Smooth muscle cell of the brain vasculature (primary cell): ENCODE measurements at places on chromosomes 6 and 20.

DNA sequence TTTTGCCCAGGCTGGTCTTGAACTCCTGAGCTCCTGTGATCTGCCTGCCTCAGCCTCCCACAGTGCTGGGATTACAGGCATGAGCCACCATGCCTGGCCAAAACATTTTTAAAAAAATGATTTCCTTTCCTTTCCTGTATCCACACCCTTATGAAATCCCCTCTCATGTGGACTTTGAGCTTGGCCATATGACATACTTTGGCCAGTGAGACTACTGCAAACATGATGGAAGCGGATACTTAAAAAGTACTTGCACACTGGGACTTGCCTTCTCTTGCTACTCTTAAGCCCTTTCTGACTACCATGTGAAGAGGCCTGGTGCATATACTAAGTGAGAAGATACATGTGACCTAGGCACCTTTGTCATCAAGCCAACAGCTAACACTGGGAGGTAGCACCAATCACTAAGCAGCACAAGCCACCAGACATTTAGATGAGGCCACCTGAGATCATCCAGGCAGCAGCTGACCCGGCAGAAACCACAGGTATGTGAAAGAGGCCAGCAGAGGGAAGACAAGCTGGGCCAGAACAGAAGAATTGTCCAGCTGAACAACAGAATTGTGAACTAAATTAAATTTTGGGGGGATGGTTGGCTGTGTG is 78.5 kb upstream of the HDAC2 start:
- no peak for DNase-seq

GRCh38 chr6:87995461-87995860 is 52.2 kb upstream of the SPACA1 start:
- no peak for DNase-seq

DNA sequence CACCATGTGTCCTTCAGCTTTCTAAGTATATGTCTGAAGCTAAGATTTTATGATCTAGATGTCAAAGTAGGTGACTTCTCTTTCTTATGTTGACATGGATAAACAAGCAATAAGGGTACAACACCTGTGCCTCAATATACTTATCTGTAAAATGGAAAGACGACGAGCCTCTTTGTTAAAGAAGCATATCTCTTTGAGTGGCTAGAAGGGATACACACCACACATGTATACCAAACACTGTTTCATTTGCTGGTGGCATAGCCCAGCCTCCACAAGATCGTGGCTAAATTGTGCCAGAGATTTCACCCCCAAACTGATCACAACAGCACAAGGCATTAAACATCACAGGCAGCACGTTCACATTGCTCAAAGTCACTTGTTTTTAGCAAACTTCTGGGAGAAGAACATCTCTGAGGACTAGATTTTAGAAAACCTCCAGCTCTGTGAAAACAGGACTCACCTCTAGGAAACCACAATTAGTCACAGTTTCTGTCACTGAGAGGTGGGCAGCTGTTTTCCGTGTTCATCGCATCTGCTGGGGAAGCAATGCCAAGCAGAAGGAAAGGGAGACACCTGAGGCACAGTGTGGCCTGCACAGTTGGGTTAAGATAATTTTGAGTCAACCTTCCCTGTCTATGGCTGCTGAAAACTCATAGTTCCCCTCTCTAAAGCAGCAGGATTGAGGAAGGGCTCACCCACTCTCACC is 263.0 kb upstream of the PLCB4 start:
- DNase-seq, result no peak

DNA sequence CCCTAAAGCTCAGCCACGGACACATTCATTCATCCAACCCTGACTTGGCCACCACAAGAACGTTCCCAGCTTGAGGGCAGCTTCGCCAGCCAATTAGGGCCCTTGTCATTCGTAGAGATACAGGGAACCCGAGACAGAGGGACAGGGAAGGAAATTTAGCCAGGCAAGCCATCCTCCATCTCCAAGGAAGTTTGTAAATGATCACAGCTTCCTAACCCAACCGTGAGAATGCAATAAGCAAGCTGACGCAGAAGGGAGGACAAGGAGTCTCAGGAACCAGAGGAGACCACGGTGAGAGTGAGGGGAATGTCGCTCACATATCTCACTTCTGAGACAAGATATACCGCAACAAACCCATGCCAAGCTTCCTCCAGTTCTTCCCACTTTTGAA is 1.4 kb downstream of the TRAM2 start:
- DNase-seq, result no peak

GRCh38 chr6:169292338-169293124 is 38.9 kb upstream of the THBS2 start:
- DNase-seq, result peak; percentile 62

GRCh38 chr6:80336911-80337310 is 230.4 kb downstream of the BCKDHB start:
- DNase-seq, result no peak

GRCh38 chr6:134721060-134721405 is 228.9 kb downstream of the ALDH8A1 start:
- DNase-seq, result no peak

DNA sequence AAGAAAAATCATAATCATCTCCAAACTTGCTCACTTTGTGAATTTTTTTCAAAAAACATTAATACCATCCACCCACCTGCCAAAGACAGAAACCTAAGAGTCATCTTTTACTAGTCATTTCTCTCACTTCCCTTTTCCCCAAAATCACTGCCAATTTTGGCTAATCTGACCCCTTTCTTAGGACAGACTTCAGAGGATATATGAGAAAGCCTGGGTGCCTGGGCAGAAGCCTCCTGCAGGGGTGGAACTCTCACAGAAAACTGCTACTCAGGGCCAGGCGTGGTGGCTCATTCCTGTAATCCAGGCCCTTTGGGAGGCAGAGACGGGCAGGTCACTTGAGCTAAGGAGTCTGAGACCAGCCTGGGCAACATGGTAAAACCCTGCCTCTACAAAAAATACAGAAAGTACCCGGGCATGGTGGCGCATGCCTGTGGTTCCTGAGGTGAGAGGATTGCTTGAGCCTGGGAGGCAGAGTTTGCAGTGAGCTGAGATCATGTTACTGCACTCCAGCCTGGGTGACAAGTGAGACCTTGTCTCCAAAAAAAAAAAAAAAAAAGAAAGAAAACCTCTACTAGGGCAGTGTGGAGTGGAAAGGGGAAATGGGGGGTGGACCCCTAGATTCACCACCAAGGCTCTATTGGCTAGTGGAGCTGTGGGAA is 3.8 kb downstream of the DEK start:
- no peak for DNase-seq

DNA sequence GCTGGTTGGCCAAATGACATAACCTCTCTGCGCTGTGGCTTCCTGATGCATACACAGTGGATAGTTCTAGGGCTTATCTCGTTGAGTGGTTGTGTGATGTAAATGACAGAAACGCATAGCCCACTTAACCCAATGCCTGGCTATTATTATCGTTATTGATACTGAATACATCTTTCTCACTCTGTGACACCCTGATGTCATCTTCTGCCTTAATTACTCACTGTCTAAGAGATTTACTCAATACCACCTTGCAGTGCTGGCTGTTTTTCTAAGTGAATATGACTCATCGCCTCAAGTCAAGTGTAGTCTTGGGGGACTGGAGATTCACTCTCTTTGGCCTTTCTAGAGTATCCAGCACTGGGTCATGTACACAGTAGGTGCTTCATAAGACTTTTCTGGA is 73.6 kb downstream of the NDUFAF5 start:
- DNase-seq, result no peak

GRCh38 chr20:48846516-48847492 is 19.0 kb upstream of the PREX1 start:
- no peak for DNase-seq

DNA sequence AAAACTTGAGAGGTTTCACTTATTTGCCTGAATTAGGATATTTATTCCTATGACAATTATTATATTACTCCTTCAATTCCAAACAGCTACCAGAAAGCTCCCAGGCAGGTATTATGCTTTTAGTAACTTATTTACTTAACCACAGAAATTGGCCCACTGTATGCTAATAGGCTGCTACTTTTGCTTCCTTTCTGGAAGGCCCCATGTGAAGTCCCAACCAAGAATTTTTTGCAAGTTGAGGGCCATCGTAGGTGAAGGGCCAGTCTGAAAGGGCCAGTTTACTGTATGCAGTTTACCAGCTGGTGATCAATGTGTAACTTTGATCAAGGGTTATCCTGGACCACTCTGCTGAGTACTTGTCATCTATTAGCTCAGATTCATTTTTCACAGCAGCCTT is 45.0 kb downstream of the EDN1 start:
- no peak for DNase-seq

- DNase-seq, result no peak
Observed at GRCh38 chr20:34896086-34896621, 19.7 kb downstream of the ACSS2 start.

DNA sequence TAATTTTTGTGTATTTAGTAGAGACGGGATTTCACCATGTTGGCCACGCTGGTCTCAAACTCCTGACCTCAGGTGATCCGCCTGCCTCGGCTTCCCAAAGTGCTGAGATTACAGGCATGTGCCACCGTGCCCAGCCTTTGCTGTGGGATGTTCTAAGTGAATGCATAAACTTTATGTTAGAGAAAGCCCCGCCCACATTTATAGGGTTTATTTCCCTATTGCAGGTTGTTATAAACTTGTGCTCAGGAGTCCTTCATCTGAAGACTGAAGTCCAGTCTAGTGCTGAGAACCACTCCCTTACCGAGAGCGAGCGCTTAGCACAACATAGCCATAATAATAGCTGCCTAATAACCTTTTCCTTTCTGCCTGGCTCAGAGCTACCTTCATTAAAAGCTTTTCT is 75.4 kb upstream of the ZNF217 start:
- no peak for DNase-seq

DNA sequence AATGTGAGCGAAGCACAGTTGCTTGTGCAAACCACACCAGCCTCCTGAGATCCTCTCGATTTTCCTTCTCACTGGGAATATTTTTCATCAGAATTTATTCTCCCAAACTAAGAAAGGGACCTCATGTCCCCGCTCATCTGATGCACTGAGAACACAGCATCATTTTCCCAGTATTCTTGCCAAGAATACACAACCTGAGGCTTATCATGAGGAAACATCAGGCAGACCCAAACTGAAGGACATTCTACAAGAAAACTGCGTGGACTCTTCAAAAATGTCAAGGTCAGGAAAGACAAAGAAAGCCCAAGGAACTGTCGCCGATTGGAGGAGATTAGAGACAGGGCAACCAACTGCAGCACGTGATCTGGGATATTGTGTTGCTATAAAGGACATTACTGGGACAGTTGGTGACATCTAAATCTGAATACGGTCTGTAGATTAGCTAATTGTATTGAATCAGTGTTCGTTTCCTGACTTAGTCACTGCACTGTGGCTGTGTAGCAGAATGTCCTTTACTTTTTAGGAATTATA is 72.3 kb downstream of the SNX5 start:
- no peak for DNase-seq

- no peak for DNase-seq
Observed at GRCh38 chr6:3442431-3443220, 14.2 kb downstream of the SLC22A23 start.

- DNase-seq, result no peak
Observed at GRCh38 chr6:142458836-142459235, 157.0 kb downstream of the ADGRG6 start.

DNA sequence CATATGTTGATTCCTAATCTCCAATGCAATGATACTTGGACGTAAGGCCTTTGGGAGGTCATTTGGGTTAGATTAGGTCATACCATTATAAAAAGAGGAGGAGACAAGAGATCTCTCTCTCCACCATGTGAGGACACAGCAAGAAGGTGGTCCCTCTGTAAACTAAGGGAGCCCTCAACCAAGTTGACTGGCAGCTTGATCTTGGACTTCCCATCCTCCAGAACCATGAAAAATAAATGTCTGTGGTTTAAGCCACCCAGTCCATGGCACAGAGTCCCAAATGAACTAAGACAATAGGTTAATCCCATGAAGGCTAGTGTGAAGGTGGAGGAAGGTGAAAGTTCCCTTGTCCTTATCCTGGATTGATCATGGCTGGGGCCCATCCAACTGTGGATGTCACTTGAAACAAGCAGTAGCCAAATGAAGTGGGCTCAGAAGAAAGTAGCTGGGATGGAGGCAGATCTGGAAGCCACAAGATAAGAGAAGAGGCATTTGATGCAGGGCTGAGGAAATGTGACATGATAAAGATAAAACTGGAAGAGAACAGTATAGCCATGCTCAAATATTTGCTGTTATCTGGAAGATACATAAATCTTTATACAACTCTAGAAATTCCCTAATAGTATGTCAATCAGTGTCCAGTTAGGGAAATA is 99.9 kb downstream of the BANF2 start:
- no peak for DNase-seq

GRCh38 chr6:33072508-33073100 is 845 bp downstream of the HLA-DPA1 start:
- DNase-seq, result no peak

DNA sequence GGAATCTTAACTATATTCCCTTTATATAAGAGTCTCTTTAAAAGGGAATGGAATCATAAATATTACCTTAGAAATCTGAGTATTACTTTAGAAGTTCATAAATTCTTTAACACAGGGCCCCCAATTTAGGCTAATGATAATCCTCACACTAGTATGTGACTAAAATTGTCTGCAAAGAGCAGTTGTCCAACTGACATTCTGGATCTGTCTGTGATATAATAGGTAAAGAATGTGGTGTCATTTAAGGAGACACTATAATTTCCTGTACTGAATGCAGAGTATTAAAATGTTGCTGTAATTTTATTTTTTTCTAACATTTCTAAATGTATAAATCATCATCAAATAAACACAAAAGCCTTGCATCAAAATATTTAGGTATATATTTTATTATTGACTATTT is 128.5 kb upstream of the DST start:
- no peak for DNase-seq

- DNase-seq, result no peak
Observed at GRCh38 chr20:44756011-44756688, 10.5 kb downstream of the KCNK15 start.

DNA sequence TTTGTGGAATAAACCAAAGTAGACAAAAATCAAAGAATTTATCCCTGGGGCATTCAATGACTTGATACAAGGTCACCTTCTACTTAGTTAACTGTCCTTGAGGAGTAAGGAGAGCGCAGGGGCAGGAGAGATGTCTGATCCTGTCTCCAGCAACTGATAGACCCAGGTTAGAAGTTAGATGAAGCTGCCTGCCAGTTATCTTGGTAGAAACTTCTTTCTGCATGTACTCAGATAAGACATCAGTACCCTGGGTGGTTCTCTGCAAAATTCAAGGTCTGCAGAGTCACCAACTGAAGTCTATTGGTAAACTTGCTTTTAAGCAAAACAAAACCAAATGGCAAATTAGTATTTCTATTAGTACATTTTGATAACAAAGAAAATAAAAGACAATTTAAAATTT is 2.7 kb downstream of the SGK1 start:
- no peak for DNase-seq

DNA sequence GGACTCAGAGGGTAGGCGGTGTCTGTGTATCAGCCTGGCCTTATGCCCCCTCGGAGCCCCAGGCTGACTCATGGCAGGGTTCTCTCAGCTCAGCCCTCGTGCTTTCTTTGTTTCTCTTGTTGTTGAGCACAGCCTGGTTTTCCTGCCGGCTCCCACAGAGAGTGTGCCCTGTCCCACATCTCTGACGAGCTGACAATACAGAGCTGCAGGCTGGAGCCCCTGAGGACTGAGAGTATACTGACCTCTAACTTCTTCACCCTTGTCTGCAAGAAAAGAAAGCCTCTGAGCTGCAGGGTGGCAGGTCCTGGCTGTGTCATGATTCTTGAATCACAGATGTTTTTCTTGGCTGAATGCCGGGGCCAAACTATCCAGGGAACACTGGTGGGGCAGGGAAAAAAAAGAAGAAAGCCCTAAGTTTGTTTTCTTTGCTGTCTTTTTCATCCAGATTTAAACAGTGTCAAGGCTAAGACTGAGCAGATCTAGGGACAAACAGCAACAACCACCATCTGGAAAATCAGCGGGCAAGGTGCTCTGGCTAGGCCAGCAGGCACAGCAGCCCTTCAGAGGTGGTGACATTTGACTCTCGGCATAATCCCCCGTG is 63.3 kb upstream of the ZNF133 start:
- peak; percentile 91 for DNase-seq
